ENCODE measurements at places on chromosomes 12 and 14.

- DNase-seq, result no peak
Observed at GRCh38 chr14:24713404-24713803, 79.4 kb upstream of the GZMB start.

DNA sequence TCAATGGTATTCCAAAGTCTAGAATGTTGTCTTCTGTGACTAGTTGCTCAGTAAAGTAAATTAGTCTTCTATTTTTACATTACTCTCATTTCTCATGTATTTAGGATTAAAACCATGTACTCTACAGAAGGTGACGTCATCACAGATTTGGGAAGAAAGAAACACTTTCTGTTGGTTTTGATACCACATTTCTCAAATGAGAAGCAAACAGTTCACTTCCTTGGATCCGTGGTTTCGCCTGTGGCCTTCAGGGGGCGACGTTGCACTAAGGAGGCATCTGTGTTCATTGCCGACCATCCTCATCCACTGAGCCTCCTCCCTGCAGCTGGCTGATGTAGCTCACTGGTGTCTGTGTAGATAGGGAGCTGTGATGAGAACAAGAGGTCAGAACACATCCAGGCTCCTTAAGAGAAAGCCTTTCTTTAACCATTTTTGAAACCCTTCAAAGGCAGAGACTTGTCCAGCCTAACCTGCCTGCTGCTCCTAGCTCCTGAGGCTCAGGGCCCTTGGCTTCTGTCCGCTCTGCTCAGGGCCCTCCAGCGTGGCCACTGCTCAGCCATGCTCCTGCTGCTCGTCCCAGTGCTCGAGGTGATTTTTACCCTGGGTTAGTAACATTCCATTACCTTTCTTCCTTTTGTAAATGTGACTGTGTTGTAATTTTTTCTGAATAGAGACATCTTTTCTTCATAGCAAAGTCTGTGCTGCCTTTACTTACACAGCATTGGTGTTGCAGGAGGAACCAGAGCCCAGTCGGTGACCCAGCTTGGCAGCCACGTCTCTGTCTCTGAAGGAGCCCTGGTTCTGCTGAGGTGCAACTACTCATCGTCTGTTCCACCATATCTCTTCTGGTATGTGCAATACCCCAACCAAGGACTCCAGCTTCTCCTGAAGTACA, 220.6 kb upstream of the OR4E1 start:
- no peak for DNase-seq

DNA sequence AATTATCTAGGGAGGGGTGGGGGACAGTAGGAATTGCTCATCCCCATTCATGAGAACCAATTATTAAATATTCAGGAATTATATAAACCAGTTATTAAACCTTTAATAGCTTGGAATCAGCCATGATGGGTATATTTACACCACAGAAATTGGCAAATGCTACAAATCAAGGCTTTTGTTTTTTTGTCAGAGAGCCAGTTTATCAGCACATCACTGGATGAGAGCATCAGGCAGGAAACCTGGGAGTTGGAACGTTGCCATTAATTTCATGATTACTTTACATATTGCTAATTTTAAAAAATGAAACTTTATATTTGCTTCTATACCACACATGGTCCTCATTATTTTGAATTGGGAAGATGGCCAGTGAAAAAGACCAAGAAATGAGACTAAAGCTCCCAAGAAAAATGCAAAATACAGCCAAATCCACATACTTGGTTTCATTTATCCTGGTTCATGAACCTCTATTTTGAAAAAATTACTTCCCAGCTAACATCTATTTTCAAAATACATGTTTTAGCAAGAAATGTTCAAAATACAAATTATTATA, 48.4 kb downstream of the ATL1 start:
- DNase-seq, result peak; percentile 24

- no peak for DNase-seq
Observed at GRCh38 chr12:53683494-53683893, 7.6 kb upstream of the ATP5MC2 start.

DNA sequence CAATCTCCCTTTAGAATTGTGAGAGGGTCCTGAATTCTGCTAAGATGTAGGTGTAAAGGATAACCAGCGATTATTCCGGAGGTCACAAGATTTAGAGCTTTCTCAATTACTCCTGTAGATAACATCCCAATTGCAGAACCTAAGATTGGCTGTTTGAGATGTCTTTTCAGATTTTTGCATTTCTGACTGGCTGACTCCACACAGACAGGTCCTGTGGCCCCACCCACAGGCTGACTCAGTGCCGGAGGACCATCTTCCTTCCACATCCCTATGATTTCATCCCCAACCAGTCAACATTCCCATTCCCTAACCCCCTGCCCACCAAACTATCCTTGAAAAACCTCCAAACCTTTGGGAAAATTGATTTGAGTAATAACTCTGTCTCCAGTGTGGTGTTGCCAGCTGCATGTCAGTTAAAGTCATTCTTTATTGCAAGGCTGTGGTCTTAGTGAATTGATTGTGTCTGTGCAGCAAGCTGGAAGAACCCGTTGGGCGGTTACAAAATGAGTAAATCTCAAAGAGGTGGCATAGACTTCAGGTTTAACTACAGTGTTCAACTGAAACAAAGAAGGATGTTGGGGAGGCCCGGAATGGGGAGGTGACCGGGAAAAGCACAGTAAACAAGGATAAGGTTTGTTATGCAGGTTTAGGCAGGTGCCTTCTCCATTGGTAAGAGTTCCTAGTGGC, 10.6 kb downstream of the FNTB start:
- DNase-seq, result no peak

DNA sequence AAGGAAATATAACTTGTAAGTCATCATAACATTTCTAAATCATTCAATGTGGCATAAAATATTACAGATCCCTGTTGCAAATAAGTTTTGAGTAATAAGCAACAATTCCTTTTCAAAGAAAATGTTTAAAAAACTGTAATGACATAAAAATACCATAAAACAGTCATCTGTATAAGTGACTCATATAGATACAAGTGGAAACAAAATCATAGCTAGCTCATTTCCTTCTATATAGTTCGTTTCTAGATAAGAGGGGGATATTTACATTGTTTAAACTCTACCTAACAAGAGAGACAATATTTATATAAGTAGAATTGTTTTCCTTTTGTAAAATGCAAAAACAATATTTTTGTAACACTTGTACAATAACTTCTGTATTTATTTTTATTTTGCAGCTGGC, 148.9 kb downstream of the GRIP1 start:
- DNase-seq, result no peak

DNA sequence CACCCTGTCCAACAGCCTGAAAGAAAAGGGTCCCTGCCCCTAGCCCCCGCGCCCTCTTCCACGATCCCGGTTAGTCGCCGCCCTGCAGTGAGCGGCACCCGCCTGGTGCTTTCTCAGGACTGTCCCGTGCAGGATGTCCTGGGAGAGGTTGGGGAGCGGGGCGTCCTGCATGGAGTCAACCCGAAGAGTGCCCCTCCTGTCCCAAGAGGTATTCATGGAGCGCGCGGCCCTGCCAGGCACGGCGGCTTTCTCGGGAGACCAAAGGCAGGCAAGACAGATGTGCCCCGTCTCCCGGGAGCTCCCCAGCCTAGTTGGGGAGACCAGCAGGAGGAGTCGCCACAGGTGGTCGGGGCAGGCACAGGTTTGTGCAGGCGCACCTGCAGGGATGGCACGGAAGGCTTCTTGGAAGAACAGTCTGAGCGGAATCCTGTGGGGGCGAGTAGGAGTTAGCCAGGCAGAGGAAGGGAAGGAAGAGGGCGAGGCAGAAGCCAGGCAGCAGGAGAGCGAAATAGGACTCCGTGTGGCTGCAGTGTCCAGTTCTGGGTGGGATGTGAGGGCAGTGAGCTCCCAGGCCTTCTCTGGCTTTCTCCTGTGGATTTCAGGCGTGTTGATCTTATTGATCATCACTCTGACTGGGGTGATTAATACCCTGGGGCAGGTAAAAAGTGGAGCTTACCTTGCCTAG, 723 bp downstream of the SIVA1 start:
- no peak for DNase-seq

DNA sequence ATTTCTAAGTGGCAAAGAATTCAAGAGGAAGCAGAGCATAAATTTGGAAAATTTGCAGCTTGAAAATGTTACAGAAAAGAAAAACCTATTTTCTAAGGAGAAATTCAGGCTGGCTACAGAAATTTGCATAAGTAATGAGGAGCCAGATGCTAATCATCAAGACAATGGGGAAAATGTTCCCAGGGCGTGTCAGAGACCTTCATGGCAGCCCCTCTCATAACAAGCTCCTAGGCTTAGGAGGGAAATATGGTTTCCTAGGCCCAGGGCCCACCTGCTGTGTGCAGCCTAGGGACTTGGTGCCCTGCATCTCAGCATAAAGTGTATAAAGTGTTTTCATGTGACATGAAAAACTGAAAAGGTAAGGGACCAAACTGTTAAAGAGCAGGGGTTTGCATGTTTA, 1796.3 kb upstream of the FLRT2 start:
- no peak for DNase-seq

DNA sequence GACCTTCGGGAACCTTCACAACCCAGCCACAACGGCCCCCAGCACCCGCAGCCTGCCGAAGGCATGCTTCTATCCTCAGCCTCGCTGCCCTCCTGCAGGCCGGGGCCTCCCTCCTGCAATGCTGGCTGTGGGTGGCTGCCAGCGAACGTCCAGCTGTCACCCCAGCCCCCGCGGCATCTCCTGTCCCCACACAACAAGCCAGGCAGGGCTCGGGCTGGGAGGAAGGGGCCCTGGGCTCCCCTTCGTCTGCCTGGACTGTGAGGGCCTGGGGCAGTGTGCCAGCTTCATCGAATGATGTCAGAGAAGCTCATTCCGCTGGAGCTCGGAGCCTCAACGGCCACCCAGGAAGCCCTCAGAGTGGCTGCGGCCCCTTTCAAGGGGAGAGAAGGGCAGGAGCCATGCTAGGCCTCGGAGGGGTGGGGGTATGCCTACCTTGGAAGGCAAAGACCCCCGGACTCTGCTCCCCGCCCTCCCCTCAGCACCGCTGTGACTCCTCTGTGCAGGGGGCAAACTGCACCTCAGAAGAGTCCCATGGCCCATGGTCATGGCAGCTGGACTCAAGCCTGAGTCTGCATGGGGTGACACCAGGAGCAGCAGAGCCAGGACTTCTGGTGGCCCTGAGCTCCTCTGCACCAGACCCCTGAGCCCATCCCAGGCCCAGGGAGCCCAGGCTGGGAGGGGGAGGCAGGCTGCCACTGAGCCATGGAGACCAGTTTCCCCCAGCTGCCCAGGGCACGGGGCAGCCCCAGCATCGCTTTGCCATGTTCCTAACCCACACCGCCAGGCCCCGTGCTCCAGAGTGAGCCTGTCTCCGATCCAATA, 24.7 kb upstream of the C14orf180 start:
- DNase-seq, result no peak

GRCh38 chr12:104522985-104523722, 66.4 kb downstream of the CHST11 start:
- no peak for DNase-seq

DNA sequence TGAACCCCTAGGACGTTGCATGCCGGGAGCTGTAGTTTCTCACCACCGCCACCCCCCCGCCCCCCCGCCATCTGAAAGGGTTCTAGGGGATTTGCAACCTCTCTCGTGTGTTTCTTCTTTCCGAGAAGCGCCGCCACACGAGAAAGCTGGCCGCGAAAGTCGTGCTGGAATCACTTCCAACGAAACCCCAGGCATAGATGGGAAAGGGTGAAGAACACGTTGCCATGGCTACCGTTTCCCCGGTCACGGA, 501 bp upstream of the HSP90B1 start:
- no peak for DNase-seq

GRCh38 chr14:101557321-101557695, 4.0 kb upstream of the DIO3 start:
- DNase-seq, result no peak

DNA sequence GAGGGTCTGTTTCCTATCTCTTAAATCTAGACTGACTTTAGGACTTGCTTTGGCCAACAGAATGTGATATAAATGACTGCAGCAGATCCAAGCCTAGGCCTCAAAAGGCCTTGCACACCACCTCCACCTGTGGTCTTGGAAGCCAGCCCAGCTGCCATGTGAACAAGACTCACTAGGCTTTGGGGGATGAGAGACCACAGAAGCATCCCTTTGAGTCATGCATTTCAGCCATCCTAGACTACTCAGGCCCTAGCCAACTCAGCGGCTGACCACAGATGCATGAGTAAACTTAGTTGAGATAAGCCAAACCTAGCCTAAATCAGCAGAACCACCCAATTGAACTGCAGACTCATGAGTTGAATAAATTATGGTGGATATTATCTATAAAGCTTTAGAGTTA, 87.7 kb downstream of the KCNH5 start:
- peak; percentile 30 for DNase-seq

- no peak for DNase-seq
Observed at GRCh38 chr12:19203539-19204506, 74.3 kb downstream of the PLEKHA5 start.

DNA sequence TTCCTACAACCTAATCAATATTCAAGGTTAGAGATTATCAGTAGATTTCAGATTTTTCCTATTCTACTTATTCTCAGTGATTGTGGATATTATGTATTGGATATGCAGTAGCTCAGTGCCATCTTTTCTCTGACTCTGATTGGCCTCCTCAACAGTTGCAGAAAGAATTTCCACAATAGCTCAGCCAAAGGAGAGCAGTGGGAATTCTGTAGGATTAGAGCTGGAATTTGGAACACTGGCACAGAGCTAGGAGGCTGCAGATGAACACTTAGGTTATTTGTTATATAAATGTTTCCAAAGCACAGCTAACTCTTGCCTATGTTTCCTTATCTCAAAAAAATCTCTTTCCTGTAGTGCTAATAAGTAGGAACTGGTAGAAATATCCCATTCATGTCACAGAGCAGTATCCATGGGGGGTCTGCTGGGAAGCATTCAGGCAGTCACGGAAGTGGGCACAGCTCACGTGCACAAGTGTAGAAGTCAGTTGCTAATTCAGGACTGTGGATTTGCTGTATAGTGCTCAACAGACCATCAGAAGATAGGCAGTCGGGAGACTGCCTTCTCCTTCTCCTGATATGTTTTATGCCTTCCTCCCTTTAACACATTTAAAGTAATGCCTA, 116.2 kb upstream of the TMEM260 start:
- DNase-seq, result no peak

GRCh38 chr12:9133216-9133916, 17.6 kb upstream of the A2M start:
- no peak for DNase-seq

DNA sequence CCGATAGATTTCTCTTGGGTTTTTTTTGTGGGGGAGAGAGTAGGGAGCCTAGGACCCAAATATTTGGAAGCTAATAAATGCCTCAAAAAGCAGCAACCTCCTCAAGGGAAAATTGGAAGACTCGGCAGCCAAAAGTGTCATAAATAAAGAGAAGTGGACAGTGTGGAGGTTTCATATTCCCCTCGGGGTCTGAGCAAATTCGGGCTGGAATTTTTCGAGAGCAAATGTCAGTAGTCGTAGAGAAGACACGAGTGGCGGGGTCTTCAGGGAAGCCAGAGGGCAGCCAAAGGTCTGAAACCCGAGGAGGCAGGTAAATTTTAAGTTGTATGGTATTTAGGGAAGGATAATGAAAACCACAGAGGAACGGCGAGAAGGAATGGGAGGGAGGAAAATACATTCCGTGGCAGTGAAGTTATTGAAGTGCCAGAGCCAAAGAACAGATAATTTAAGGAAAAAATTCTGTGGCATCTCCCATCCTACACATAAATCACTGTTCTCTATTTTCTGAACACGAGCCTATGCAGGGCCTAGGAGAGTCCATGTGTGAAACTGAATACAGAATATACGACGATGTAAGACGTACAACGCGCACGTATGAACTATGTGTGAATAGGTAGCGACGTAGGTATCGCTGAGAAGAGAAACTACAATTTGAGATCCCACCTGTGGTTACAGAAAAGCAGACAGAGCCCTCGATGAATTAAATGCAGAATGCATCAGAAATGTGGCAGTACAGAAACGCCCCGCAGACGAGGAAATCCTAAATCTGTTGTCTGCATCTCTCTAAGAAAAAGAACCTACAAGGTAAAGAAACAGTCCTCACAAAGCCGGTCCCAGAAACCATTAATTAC, 12.9 kb downstream of the BCL11B start:
- DNase-seq, result no peak

All from AG08395 (cell line).